Lower lobe of right lung (tissue), 2 donors: ENCODE measurements at places on chromosomes 2 and 18. TPM values are rescaled to one million over a fixed set of nuclear protein-coding genes. Genes with fewer than 3 reads are reported as not detected.

The RGPD3 gene
- total RNA-seq = 0.21 TPM

DNA sequence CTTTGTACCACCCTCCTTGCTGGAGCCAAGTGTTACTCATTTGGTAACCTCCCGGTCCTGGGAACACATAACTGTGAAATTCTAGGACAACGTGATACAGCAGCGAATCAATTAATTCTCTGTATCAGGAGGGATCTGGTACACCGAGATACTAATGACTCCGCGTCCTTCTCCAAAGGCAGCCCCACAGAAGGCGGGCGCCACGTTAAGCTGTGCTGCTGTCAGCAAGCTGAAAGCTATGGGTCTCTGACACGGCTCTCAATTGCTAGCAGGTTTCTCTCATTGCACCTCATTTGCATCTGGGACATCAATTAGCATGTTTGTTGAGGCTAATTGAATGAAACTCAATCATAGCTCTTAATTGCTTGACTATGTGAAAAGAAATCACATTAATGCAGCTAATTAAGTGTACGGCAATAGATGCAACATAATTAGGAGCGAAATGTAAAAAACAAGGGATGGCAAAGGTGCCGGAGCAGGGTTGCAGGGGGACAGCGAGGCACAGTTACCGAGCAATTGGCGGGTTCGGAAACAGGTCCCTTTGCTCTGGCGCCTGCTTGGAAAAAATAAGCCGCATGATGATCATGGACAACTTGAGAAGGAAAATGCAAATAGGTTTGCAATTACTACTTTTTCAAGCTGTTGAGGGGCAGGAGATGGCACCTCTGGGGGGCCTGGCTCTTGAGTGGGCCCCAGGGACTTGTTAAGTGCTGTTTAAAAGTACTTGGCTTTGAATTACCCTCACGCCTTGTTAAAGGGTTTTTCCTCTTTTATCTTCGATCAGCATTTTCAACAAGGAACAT lies 264.2 kb downstream of the GBX2 start:
- peaks cover 5% of the 10 kb centered on the region for H3K36me3 ChIP-seq
- H3K4me1 ChIP-seq = no peaks in the 10 kb centered on the region
- H3K27me3 ChIP-seq = no peaks in the 10 kb centered on the region
- no peak overlapping the region for H3K4me3 ChIP-seq
- DNase-seq = no peak

- H3K36me3 ChIP-seq = no peaks in the 10 kb centered on the region
- no peak overlapping the region for H3K27ac ChIP-seq
- no peak for DNase-seq
- peaks cover 7% of the 10 kb centered on the region for H3K27me3 ChIP-seq
- no peaks in the 10 kb centered on the region for H3K4me1 ChIP-seq
- H3K4me3 ChIP-seq = no peak overlapping the region
Observed at GRCh38 chr18:78727057-78727739, 252.4 kb upstream of the SALL3 start.

DNA sequence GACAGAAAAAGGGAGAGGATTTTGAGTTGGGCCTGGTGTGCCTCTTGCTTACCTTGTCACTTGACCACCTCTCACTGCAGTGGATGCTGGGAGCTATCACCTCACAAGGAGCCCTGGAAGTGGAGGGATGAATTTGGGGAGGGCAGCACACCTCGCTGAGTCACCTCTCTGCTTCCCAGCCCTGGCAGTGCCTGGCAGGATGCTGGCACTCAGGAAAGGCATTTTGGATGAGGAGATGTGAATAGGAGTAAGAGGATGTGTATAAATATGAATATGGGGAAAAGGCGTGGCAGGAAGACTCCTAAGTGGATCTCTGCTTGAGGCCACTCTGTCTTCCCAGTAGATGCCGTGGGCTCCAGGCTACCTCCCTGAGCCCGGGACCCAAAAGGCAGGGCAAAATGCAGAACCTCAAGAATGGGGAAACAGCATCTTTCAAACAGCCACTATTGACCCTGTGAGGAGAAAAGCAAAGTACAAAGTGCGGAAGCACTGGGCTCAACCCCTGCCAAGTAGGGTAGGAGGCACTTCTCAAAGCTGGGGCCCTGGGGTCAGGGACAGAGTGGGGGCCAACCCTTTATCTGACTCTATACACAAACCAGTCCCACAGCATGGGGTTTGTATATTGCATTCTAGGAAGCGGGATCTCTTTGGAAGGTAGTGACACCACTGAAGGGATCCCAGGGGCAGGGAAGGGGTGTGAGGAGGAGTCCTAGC lies 164.5 kb upstream of the GLI2 start:
- no peak overlapping the region for H3K27ac ChIP-seq
- DNase-seq = peak; percentile 6
- H3K4me1 ChIP-seq = peaks cover 6% of the 10 kb centered on the region
- H3K27me3 ChIP-seq = peaks cover 5% of the 10 kb centered on the region
- H3K36me3 ChIP-seq = no peaks in the 10 kb centered on the region
- no peak overlapping the region for H3K4me3 ChIP-seq

- no peak overlapping the region for H3K27ac ChIP-seq
- DNase-seq = no peak
Observed at GRCh38 chr2:138298900-138299299, 202.7 kb upstream of the SPOPL start.
